Hematopoietic multipotent progenitor cell treated with erythropoietin and hydrocortisone succinate and interleukin-3 and kit ligand, for 15 days (in vitro differentiated cells): ENCODE measurements at places on chromosomes 2 and 18.

- DNase-seq: no peak
Observed at GRCh38 chr2:132751836-132752235, 81.8 kb upstream of the LYPD1 start.

DNA sequence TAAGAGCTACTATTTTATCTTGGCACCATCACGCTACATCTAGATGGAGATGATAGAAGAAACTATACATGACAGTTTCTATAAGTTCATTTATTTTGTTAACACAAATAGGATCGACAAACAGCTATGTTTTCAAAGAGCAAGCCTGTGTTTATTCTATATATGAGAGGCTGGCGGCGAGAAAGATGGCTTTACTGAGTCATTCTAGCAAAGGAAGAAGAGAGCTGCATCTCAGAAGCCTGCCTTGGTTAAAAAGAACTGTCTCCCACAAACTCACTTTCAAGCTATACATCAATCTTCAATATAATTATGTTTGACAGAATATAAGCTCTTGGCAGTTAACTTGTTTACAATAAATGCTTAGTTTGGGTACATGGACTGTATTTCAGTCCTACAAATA lies 13.0 kb downstream of the SATB2 start:
- DNase-seq: no peak

GRCh38 chr2:157216286-157216965 lies 41.1 kb upstream of the GALNT5 start:
- no peak for DNase-seq

DNA sequence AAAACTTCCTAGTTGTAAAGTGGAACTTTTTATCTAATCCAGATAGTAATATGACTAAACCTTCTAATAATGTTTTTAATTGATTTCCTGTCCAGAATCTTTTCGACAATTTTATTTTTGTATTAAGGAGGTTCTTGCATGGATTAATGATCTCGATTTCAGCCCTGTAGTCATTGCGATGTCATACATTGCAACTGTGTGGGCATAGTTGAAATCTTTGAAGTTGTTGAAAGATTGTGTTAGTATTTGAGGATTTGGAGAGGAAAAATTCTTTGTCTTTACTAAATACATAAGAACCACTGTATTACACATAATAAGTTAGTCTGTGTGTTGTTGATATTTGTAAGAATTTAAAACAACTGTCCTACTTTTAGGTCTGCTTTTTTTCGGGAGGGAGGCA lies 31.1 kb downstream of the ACSL3 start:
- no peak for DNase-seq

- no peak for DNase-seq
Observed at GRCh38 chr18:11791131-11791530, 60.1 kb upstream of the CHMP1B start.

- DNase-seq: no peak
Observed at GRCh38 chr2:11305338-11305737, 39.1 kb downstream of the ROCK2 start.

- no peak for DNase-seq
Observed at GRCh38 chr2:207337234-207338219, 171.8 kb upstream of the KLF7 start.

DNA sequence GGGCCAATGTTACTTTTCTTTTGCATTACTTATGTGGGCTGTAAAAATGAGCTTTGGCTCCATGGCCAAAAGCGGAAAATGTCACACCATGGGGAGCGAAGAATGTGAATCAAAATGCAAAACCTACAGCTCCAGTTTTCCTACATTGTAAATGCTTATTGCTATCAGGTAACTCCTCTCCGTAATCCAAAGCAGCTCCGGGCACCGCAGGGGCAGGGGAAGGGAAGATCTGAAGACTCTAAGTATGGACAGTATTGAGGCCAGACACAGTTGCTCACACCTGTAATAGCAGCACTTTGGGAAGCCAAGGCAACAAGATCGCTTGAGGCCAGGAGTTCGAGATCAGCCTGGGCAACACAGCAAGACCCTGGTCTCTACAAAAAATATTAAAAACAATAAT lies 7.1 kb upstream of the AGFG1 start:
- no peak for DNase-seq

DNA sequence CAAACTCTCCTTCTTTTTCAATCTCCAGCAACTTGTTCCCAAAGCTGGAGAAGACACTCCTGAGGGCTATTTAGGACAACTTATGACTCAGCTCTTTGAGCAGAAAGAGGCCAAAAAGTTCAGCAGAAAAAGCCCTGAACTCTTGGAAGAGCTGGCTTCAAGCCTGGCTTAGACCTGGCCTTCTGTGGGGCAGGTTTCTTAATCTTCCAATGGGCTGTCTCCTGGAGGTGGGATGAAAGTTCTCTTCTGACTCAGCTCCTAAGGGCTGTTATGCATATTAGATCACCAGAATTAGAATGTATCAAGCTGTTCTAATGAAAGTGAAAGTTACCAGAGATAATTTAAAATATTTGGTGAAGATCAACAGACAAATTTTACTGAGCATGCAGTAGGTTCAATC lies 129.4 kb downstream of the RAD51AP2 start:
- DNase-seq: no peak

- no peak for DNase-seq
Observed at GRCh38 chr18:3747176-3747973, 297.4 kb downstream of the TGIF1 start.

GRCh38 chr2:61439241-61440002 lies 31.5 kb downstream of the USP34 start:
- DNase-seq: no peak

DNA sequence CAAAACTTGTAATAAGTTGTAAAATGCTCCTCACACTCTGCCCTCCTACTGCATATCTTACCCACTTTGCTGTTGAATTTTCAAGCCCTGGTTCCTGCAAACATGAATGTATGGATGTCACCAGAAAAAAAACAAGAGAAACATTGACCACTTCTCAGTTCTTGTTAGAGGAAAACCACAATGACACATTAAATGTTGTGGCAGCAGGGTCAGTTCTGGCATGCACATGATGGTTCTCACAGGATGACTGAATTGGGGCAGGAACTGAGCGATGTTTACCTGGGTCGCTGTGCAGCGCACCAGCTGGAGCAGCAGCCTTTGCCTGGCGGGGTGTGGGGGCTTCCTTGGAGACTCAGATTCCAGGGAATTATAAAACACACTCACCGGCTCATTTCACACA lies 14.0 kb upstream of the PRKCE start:
- DNase-seq: no peak

GRCh38 chr2:109726379-109727270 lies 67.5 kb upstream of the RGPD5 start:
- DNase-seq: no peak

- DNase-seq: no peak
Observed at GRCh38 chr18:8786483-8787370, 81.4 kb downstream of the MTCL1 start.

- DNase-seq: no peak
Observed at GRCh38 chr2:54560146-54560881, 104.2 kb downstream of the SPTBN1 start.

DNA sequence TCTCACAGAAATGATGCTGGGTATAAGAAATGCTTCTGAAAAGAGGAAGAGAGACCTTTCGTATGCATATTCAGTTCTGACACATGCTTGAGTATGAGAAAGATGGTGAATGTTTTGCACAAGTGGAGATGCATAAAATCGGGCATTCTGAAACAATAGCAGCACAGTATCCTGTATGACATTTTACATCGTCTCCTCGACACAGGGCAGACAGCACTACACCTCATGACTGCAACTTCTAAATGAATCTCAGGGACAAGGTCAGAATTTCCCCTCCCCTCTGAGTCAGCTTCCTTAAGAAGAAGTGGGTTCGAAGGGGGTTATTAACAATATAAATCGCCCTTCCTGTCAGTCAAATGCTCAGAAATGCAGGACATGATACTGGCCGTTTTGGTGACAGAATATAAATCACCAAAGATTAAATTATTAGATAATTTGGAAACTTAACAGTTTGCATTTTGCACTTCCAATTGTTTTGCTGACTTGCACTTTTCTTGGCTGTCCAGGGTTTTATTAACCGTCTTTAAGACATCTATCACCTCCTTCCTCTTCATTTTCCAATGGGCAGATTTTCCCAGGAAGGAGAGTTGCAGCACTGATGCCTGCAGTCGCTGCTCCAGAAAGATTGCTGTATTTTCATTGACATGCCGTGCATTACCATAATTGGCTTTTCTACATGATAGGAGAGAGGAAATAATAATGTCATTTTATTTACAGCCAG lies 57.2 kb downstream of the TSHZ1 start:
- no peak for DNase-seq

DNA sequence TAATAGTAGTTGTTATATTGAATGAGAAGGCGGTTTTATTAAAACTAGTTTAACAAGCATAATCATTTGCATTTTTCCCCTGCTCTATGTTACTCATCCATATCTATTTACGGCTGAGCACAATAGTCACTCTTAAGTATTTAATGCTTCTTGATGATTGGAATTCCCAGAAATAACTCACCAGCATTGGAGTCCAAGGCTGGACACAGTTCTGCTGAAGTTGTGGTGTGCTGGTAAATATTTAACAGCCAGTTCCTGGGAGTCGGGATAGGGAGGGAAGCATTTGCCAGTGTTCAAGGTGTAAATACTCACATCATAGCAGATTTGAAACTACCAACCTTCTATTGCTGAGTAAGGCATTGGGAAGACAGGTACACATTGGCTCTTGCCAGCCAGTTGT lies 315.1 kb downstream of the MTX2 start:
- DNase-seq: no peak

DNA sequence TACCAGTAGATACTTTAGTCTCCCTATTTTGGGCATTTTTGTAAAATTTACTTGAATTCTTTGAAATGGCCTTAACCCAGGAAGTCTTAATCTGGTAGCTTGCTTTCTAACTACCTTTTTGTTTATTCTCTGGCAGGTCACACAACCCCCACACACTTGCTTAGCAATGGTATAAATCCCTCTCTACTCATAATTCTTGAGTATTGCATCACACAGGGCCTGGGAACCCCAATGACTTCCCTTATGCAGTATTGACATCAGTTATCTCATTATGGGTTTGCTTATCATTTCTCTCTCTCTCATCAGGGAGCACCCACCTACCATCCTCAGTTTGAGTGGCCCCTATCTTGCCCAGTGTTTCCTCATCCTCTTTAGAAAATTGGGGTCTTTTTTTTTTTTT lies 207.1 kb downstream of the KCNS3 start:
- no peak for DNase-seq

DNA sequence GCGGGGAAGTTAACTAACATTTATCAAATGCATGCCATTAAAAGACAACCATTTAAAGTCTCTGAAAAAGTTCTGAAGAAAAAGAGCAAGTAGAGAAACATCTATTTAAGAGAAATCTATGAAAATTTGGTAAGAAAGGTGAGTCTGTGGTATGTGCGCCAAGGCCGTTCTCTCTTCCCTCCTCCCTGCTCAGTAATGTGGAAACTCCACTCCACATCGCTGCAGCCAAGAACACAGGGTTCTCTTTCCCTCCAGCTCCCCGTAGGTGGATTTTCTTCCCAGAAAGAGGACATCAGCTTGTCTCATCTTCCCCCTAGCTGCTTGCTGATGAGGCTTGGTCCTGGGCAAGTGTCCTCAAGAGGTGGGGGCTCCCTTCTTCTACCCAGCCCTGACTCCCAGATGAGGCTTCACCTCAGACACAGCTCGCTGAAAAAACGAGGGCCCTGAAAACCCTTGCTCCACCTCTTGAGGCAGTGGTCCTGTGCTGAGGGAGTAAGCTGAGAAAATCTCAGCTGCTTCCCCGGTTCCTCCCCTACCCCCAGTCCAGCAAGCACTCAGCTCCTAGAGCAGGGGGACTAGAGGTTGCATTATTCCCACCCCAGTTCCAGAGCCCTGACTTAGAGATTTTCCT lies 45.8 kb upstream of the PTPRM start:
- DNase-seq: no peak

DNA sequence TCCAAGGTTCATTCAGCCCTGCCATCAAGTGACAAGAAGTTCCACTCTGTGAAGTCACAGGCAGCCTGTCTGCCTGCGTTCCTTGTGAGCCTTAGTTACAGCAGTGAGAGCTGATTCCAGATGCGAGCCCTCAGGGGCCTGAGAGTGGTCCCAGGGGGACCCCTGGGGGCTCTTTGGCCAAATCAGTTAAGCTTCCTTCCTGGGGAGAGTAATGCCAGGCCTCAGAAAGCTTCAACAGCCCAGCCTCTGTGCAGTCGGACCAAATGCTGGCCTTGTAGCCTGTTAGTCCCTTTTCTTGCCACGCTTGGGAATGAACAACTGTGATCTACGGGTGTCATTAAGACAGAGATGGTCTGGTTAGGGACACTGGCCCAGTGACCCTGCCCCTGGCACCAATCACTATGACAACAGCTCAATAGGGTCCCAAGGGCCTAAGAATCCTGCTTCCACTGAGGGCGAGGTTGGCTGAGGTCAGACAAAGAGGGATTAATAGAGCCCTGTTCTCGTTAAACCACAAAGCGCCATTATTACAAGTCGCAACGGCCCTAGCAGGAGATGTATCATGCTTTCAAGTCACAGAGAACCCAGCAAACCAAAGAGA lies 50.9 kb downstream of the HS1BP3 start:
- DNase-seq: no peak

GRCh38 chr2:16798472-16798871 lies 132.8 kb upstream of the CYRIA start:
- DNase-seq: no peak

GRCh38 chr2:26843041-26843440 lies 4.9 kb upstream of the DPYSL5 start:
- no peak for DNase-seq
